ENCODE measurements at places on chromosomes 1 and 21.
A peak's percentile ranks its signal among the peaks of the same experiment; 100 is the strongest.

DNA sequence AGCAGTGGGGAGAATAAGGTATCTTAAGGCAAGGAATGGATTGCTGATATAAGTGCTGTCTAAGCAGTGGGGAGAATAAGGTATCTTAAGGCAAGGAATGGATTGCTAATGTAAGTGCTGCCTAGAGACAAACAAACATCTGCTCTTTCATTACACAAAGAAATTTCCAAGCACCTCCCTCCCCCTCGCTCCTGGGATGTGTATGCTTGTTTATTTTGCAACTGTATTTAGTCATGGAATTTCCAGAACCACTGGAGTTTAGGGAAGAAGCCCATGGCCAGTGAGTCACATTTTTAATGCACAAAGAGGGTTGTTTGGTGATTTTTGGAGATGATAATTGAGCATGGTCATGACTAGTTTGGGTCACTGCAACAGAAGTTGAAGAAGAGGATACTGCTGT is 21.5 kb downstream of the PDPN start:
- DNase-seq: no peak

DNA sequence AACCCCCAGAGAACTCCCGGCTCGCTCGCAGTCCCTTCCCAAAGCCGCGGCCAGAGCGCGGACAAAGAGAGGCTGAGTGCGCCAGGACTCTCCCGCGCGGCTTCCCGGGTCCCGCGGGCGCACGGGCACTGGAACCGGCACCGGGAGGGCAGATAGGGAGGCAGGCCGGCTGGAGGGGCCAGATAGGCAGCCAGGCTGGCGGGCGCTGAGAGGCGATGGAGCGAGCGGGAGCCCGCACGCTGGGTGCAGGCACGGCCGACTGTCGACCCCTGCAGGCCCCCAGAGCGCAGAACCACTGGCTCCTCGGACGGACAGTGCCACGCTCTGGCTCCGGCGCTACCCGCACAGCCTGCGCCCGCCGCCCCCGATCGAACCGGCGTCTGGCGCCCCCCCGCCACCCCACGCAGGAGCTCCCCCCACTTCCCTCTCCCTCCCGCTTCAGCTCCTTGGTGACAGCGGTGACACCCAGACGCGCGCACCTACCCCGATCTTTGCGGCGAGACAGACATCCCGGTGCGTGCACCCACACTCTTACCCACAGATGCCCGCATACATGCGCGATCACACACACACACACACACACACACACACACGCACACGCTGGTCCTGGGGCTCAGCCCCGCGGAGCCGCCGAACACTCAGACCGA is 534 bp downstream of the SLC6A9 start:
- peak; percentile 51 for DNase-seq

DNA sequence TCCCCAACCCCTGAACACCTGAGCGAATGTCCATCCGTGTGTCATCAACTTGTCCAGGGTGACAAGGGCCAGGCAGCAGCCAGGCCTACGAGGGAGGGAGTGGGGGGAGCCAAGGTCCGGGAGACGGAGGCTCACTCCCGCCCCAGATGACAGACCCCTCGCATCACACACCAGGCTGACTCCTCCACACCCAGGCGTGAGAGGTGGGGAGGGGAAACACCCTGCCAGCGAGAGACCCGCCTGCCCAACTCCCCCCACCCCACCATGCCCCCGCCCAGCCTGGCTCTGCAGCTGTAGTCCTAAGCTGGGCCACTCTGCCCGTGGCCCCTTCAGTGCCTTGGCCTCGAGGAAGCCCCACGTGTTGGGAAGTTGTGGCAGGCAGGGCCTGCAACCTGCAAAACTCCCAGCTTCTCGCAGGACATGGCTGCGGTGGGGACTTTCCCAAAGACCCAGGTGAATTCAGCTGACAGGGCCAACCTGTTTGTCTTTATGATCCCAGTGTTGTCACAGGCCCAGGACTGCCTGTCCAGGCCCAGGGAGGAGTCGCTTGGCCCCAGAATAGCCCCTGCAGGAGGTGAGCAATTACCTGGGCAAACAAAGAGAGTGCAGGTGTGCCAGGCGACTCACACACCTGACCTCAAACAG is 62.9 kb downstream of the RIPK4 start:
- DNase-seq: peak; percentile 78

GRCh38 chr1:30172757-30173156 is 550.6 kb downstream of the MATN1 start:
- no peak for DNase-seq

DNA sequence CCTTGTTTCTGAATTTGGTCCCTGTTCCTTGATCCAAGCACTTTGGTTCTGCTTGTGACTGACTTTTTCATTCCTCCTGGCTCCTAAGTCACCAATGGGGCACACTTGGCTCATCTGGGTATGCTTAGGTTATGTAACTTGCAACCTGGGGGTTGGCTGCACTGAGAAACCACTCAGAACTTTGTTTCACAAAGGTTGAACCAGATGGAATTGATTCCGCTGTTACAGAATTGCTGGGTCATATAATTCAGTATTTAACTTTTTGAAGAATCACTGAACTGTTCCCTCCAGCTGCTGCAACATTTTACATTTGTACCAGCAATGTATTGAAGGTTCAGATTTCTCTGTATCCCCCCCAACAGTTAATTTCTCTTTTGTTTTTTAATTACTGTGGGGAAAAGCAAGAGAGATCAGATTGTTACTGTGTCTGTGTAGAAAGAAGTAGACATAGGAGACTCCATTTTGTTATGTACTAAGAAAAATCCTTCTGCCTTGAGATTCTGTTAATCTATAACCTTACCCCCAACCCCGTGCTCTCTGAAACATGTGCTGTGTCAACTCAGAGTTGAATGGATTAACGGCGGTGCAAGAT is 9.6 kb upstream of the NVL start:
- DNase-seq: no peak
